ENCODE measurements at places on chromosomes 13 and 19.

DNA sequence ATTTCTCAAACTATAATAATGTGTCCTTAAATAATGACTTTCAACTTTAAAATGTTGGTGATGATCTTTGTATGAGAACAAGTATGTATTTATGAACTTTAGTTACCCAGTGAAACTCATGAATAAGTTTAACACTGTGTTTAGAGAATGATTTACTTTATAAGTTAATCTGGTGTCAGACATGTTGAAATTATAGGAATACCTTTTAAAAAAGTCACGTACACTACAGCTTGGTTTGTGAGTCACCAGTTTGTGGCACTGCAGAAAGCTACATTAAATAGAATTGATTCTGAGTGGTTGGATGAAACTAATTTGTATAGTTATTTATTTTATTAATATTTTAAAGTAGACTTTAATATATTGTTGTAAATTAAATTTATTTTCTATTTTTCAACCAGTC lies 1366.2 kb upstream of the PCDH20 start:
- DNase-seq = no peak

- no peak for DNase-seq
Measured at GRCh38 chr13:111489301-111489700, 168.9 kb downstream of the TEX29 start.

DNA sequence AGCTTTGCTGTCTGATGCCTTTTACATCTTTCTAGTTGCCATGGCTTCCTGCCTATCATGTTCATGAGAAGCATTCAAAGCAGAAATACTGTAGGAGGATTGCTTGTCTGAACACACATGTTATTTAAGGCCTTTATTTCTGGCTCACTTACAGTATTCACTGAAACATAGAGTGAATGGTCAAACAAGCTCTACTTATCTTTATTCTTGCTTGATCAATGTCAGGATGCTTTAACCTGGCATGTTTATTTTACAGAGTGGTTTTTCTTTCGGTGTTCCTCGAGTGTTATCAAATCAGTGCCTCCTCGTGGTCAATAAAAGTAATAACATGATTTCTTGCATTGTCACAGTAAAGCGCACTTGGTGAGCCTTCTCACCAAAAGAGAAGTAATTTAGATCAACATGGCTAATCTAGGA lies 73.5 kb upstream of the PCDH17 start:
- DNase-seq = no peak

DNA sequence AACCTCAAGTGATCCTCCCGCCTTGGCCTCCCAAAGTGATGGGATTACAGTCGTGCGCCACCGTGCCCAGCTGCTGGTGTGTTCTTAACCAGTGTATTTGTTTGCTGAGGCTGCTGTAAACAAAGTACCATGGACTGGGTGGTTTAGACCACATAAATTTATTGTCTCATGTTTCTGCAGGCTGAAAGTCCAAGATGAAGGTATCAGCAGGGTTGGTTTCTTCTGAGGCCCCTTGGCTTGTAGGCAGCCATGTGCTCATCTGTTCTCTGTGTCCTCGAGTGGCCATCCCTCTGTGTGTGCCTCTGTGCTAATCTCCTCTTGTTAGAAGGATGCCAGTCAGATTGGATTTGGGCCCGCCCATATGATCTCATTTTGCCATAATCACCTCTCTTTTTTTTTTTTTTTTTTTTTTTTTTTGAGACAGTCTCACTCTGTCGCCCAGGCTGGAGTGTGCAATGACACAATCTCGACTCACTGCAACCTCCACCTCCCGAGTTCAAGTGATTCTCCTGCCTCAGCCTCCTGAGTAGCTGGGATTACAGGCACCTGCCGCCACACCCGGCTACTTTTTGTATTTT lies 31.8 kb downstream of the PEX11G start:
- no peak for DNase-seq

DNA sequence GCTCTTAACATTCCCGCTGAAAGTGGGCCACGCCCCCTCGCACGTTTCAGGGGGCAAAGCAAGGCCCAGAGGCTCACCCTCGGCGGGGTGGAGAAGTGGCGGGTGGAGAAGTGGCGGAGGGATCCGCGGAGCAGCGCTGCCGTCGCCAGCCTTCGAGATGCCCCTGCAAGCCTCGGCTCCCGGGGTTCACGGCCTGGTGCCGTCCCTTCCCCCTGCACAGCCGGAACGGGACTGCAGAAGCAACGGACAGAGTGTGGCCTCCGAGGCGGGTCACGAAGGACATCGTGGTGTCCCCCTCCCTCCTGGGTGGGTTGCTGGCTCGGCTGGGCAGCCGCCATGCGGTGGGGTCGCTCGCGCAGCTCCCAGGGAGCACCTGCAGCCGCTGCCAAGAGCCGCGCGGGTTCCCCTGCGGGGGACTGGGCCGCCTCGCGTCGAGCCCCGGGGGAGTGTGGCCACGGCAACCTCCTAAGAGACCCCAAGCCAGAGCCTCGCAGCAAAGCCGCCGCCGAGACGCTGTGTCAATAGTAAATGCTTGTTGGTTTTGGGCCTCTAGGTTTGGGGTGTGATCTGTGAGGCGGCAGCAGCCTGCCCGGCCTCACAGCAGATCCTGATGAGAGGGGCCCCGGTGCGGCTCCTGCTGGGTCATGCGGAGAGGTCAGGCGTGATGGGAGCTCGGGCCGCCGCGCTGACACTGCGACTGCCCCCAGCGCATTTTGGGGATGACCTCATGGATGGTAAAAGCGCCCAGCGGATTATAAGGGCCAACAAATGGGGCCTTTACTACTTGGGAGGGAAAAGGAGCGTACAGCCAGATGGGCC lies 5.5 kb downstream of the TPGS1 start:
- no peak for DNase-seq

DNA sequence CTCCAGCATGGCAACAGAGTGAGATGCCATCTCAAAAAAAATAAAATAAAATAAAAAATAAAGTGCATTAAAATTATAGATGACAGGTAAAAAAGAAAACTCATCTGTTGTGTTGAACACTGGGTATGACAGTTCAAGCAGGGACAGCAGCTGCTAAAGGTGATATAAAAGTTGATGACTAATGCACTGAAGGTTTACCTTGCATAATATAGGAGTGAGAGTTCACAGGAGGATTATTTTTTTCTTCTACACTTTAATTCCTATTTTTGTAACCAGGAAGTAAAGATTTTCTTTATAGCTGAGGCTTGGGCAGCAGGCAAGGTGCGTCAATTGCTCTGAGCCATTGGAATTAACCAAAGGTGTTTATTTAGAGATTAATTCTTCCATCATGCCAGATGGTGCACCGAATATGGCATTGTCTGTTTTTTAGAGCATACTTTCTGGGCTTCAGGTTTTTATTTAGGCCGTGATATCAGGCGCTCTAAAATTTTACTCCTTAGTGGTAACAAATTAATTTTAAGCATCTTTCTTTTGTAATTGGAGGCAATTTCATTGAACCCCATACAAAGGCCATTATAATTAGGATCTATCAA lies 337.0 kb upstream of the SLC10A2 start:
- no peak for DNase-seq

GRCh38 chr13:72960541-72960940 lies 98.3 kb upstream of the KLF5 start:
- peak; percentile 78 for DNase-seq

DNA sequence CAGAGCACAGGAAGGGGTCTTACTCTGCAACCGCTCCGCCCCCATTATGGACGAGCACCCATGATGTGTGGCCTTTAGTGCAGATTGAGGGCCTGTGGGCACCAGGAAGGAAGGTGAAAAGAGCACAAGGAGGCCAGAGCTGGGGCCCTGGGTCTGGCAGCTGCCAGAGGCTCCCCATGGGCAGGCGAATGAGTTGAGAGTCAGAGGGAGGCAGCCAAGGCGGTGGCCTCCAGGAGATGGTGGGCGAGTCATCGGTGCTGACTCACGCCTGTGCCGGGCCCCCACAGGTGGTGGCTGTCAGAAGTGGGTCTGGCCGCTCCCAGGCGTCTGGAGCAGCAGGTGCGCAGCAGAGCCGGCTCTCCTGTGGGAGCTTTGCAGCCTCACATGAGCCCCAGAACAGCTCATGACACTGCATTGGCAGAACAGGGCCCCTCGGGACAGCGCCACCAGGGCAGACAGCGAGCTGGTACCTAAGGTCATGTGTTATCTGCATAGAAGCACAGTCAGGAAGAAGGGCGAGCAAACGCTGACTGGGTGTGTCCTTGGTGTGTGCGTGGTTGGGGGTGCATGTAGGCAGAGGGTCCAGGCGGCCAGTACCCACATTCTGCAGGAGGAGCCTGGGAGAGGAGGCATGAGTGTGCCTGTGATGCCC lies 68.8 kb downstream of the CHST8 start:
- DNase-seq = no peak

- no peak for DNase-seq
Measured at GRCh38 chr13:51823863-51824262, 19.9 kb upstream of the DHRS12 start.

GRCh38 chr19:38952395-38953165 lies 21.8 kb downstream of the MRPS12 start:
- peak; percentile 90 for DNase-seq

Measured in kidney (tissue), 22 donors.